ENCODE measurements at places on chromosomes 13 and 19.

- DNase-seq, result no peak
Observed at GRCh38 chr13:33224686-33225085, 60.9 kb downstream of the STARD13 start.

DNA sequence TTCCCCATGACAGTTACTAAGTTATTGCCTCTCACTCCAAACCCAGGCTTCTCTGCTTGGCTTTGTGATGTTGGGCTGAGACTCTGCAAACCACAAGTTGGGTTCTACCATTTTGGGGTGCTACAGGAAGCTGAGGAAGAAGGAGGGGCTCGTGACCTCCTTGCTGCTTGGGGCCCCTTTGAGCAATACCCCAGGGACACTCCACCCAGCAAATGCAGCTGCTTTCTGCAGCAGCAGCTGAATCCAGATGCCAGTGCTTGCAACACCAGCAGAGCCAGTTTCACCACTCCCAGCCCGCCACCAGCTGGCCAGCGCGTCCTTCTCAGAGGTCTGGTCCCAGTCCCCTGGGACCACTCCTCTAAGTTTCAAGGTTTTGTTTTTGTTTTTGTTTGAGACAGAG, 22.0 kb upstream of the UBAC2 start:
- DNase-seq, result no peak

DNA sequence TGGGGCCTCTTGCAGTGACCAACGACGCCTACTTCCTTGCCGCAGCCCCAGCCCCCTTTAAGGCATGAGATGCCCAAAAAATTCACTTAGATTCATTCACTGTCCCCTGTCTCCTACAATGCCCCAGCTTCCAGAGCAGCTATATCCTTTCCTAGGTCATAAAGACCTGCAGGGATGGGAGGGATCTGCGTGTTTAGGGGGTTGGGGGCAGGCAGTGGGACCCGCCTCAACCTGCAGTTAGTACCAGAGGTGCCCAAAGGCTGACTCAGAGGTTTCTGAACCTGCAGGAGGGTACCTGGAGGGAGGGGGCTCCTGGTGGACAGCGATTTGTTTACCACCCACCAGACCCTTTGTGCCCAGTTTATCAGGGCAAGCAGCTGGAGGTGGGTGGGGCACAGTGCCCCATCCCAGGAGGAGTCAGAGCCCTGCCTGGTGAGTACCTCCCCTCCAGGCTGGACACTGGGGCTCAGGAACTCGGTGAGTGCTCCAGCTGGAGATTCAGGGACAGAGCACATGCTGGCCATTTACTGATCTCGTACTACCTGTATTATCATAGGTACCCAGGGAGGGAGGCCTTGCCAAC, 10.1 kb downstream of the RPS28 start:
- no peak for DNase-seq

DNA sequence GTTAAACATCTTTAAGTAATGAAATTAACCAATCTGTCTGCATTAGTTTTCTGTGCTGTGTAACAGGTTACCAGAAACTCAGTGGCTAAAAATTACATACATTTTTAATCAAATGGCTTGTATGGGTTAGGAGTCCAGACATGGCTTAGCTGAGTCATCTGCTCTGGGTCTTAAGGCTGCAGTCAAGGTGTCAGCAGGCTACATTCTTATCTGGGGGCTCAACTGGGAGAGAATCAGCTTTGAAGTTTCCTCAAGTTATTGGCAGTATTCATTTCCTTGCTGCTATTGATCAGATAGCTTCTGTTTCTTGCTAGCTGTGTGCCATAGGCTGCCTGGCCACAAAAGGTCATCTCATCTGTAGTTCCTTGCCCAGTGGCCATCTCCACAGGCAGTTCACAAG, 1163.0 kb downstream of the DIAPH3 start:
- no peak for DNase-seq

- DNase-seq, result no peak
Observed at GRCh38 chr19:39405958-39406655, 540 bp upstream of the ZFP36 start.

- no peak for DNase-seq
Observed at GRCh38 chr19:29843180-29844051, 31.6 kb downstream of the CCNE1 start.

- DNase-seq, result peak; percentile 51
Observed at GRCh38 chr13:95480791-95481780, 71.4 kb upstream of the CLDN10 start.

DNA sequence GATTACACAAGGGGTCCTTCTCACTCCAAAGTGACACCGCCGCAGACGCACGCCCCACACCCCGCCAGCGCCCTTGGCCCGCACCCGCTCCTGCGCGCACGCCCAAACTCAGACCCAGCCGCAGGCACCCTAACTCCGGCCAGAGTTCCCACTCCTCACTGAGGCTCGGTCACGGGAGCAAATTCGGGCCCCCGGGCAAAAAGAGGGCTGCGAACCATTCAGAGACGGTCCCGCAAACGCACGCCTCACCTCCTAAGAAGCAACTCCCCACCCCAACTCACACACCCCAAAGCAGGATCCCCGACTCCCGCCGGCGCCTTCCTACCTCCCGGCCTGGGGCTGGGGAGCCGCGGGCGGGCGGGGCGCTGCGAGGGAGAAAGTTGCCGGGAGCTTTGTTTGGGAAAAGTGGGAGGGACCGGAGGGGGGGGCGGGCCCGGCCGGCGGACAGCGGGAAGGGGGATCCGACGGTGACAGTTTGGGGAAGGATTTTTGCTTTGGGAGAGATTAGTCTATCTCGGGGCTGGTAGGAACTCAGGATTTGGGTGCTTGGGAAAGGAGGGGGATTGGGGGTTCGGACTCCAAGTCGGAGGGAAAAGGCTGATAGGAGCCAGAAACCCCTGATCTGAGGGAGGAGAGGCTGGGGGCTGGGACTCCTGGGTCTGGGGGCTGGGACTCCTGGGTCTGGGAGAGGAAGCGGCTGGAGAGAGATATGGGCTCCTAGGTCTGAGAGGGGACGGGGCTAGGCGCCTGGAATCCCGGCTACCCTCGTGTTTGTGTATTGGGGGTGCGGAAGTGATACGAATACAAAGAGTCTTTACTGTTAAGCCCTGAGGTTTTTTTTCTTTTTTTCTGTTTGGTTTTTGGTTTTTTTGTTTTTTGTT, at the start of gene TEAD2:
Gene TEAD2, minus strand, starts transcription at position 369 of the 881 bp plus-strand sequence. CDS start 2,341 bp downstream, outside the sequence.
- peak; percentile 63 for DNase-seq

- DNase-seq, result no peak
Observed at GRCh38 chr13:97629601-97630272, 195.8 kb downstream of the RAP2A start.

DNA sequence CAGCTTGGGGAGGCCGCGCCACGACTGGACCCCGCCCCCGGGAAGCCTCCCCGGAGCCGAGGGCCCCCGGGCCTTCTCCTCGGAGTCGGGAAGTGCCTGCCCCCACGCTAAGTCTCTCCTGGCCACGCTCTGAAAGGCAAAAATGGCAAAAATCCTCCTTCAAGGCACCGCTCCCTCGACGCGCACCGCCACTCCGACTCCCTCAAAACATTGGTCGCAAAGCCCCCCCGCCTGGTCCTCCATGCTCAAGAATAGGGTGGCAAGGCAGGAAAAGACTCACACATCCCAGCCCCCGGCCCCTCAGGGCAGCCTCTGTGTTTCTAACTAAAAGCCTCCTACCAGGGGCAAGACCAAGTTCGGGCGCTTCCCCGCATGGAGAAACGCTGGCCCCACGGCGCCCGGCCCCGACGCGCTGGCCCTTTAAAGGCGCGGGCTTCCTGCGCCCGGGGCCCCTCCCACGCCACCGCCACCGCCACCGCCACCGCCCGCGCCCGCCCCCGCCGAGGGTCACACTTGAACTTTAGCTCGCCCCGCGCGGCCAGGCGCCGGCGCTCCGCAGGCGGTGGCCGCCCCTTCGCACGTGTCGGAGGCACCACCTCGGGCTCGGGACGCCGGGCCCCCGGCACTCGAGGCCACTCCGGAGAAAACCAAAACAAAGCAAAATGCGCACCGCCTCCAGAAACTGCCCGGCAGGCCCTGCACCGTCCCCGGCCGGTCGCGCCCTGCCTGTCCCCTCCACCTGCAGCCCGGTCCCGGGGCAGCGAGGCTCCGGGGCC, 1.9 kb downstream of the FOXO1 start:
- DNase-seq, result peak; percentile 46

GRCh38 chr19:32029235-32029634, 316.2 kb upstream of the ZNF507 start:
- DNase-seq, result no peak

- peak; percentile 85 for DNase-seq
Observed at GRCh38 chr13:65926750-65927171, 1303.4 kb downstream of the PCDH9 start.

DNA sequence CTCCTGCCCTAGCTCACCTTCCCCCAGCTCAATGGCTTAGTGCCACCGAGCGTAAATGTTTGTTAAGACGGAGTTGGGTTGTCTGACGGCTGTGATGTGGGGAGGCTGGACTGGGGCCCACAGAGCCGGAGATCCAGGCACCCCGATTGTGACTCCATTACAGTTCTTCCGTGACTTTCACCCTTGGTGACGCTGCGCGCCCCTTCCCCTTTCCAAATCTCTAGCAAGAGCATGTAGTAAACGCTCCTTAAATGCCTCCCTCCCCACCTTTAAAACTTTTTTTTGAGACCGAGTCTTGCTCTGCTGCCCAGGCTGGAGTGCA, 829 bp downstream of the REEP6 start:
- peak; percentile 16 for DNase-seq

DNA sequence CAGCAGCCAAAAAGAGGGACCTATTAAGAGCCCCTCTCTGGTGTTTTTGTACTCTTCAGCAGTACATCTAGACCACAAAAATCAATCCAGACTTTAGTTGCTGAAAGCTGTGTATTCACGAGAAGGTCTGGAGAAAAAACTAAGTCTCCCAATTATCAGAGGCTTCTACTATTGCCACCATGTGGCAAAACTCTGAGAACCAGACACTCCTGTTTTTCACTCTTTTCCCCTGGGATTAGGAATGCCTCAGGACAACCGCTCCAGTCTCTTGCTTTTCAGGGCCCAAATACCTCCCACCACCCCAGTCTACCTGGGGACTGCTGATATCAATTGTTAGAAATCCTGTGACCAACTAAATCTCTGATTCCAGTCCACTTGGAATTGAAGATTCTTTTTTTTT, 30.1 kb upstream of the OBI1 start:
- peak; percentile 12 for DNase-seq

- DNase-seq, result no peak
Observed at GRCh38 chr19:51513968-51514367, 12.4 kb upstream of the SIGLEC12 start.

- no peak for DNase-seq
Observed at GRCh38 chr13:76709851-76710250, 176.4 kb downstream of the KCTD12 start.

GRCh38 chr13:91247768-91248167, 99.7 kb upstream of the MIR17HG start:
- peak; percentile 23 for DNase-seq

GRCh38 chr13:30442926-30443325, 20.6 kb downstream of the UBE2L5 start:
- DNase-seq, result no peak

DNA sequence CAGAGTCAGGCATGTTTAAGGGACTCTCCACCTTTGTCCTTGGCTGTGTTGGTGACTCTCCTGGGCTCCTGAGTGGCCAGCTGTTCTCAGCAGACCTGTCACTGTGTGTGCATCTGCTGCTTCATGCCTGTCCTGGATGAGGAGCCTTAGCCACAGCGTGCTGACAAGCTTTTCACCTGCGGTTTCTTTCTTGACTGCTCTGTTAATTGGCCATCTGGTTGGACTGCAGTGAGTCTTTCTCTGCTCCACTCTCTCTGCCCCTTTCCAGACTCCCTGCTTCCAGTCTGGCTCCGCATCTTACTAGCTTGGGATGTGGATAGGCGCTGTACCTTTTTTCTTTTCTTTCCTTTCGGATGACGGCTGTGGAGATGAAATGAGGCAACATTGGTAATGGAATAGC, 38.8 kb downstream of the POLR1D start:
- DNase-seq, result no peak

DNA sequence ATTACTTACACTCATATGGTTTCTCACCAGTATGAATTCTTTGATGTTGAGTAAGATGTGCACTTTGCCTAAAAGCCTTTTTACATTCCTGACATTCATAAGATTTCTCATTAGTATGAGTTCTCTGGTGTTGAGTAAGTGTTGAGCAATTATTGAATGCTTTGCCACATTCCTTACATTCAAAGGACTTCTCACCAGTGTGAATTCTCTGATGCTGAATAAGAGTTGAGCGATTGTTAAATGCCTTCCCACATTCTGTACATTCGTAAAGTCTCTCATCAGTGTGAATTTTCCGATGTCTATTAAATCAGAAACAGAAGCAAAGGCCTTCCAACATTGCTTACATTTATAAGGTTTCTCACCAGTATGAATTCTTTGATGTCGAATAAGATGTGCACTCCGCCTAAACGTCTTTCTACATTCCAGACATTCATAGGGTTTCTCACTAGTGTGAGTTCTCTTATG, 14.2 kb upstream of the ZFP30 start:
- DNase-seq, result no peak

- no peak for DNase-seq
Observed at GRCh38 chr13:99008577-99008976, 30.7 kb upstream of the DOCK9 start.

GRCh38 chr19:44661904-44662303, 9.4 kb upstream of the CEACAM19 start:
- DNase-seq, result no peak

DNA sequence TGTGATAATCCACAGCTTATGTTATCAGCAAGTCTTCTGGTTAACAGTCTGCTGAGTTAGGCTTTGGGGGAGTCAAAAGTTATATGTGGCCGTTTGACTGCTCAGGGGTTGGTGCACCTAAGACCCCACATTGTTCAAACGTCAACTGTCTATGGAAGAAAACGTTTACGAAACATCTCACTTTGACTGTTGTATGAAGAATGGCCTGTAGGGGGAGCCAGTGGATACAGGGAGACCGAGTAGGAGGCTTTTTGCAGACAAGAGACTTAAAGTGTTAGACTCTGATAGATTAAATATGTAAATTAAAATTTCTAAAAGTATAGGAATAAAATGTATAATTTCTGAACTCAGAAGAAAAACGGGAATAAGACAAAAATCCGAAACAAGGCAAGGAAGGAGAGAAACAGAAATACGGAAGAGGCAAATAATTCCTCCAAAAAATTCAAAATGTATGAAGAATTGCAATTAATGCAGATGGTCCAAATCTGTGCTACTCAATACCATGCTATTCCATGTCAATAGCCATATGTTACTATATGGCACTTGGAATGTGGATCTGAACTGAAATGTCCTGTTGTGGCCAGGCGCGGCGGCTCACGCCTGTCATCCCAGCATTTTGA, 37.8 kb downstream of the TNFSF14 start:
- DNase-seq, result peak; percentile 95

DNA sequence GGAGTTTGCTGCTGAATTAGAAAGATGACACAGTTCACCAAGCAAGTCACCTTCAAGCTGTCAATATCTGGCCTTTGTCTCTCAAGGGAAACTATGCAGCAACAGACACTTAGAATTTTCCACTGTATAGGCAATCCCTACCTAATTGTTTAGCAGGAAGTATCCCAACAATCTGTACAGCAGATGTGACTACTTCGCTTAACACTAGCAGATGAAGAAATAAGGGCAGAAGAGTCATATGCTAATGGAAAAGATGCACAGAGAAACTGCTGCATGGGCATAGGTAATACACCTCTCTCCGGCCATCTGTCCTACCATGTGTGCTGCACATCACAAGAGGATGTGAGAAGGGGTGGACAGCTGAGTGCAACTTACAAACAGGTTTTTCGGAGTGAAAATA, 851.2 kb downstream of the PCDH9 start:
- no peak for DNase-seq

GRCh38 chr13:107585469-107586180, 629.7 kb downstream of the LIG4 start:
- no peak for DNase-seq
